Mesenchymal stem cell (in vitro differentiated cells and primary cell): ENCODE measurements at places on chromosomes 1 and 21.
A peak's percentile ranks its signal among the peaks of the same experiment; 100 is the strongest.

- no peak for DNase-seq
- no peaks in the 10 kb centered on the region for H3K27me3 ChIP-seq
- no peak overlapping the region for H3K4me3 ChIP-seq
- no peaks in the 10 kb centered on the region for H3K4me1 ChIP-seq
- no peak overlapping the region for H3K27ac ChIP-seq
Measured at GRCh38 chr1:196271212-196271947, 336.9 kb downstream of the KCNT2 start.

- H3K27me3 ChIP-seq, result no peaks in the 10 kb centered on the region
- no peak overlapping the region for H3K4me3 ChIP-seq
- no peaks in the 10 kb centered on the region for H3K36me3 ChIP-seq
- DNase-seq, result no peak
- H3K27ac ChIP-seq, result no peak overlapping the region
- H3K4me1 ChIP-seq, result peaks cover 5% of the 10 kb centered on the region
Measured at GRCh38 chr21:44520326-44521300, 19.4 kb downstream of the KRTAP10-1 start.

- DNase-seq, result peak; percentile 34
- no peaks in the 10 kb centered on the region for H3K27me3 ChIP-seq
- H3K36me3 ChIP-seq, result peaks cover 41% of the 10 kb centered on the region
- H3K4me3 ChIP-seq, result no peak overlapping the region
Measured at GRCh38 chr1:26923711-26924110, 2.2 kb downstream of the NUDC start.

GRCh38 chr1:81008293-81008692, 792.4 kb upstream of the ADGRL2 start:
- DNase-seq, result no peak
- no peak overlapping the region for H3K4me3 ChIP-seq
- H3K27ac ChIP-seq, result no peak overlapping the region
- no peaks in the 10 kb centered on the region for H3K36me3 ChIP-seq

GRCh38 chr21:15928196-15928595, 198.4 kb downstream of the USP25 start:
- peak overlapping the region; percentile 35 for H3K27ac ChIP-seq
- no peak overlapping the region for H3K4me3 ChIP-seq
- no peaks in the 10 kb centered on the region for H3K36me3 ChIP-seq
- no peaks in the 10 kb centered on the region for H3K27me3 ChIP-seq

- no peaks in the 10 kb centered on the region for H3K27me3 ChIP-seq
- H3K36me3 ChIP-seq, result peaks cover 5% of the 10 kb centered on the region
- no peak overlapping the region for H3K27ac ChIP-seq
- no peak overlapping the region for H3K4me3 ChIP-seq
Measured at GRCh38 chr1:200744143-200744542, 5.5 kb downstream of the CAMSAP2 start.

DNA sequence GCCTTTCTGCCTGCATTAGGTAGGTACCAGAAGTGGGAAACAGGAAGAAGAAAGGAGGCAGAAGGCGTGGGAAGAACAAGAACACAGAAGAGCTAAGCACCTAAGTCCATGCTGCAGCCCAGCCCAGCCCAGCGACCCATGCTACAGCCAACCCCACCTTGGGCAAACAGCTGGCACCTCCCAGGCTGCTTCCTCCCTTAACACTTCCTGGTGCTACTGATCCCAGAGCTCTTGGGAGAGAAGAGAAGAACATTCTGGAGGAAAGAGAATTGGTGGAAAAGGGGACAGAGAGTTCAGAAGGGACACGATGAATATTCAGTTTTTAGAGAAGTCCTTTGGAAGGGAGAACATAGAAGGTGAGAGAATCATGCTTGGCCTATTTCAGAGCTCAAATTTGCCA, 28.5 kb downstream of the PLEKHA6 start:
- no peaks in the 10 kb centered on the region for H3K36me3 ChIP-seq
- H3K4me3 ChIP-seq, result no peak overlapping the region
- no peak overlapping the region for H3K27ac ChIP-seq
- no peak for DNase-seq
- peaks cover 12% of the 10 kb centered on the region for H3K27me3 ChIP-seq
- H3K4me1 ChIP-seq, result no peaks in the 10 kb centered on the region

GRCh38 chr1:81681601-81682266, 119.0 kb upstream of the ADGRL2 start:
- no peaks in the 10 kb centered on the region for H3K27me3 ChIP-seq
- peak; percentile 43 for DNase-seq
- no peak overlapping the region for H3K27ac ChIP-seq

- DNase-seq, result no peak
- peaks cover 11% of the 10 kb centered on the region for H3K4me1 ChIP-seq
- H3K36me3 ChIP-seq, result peaks cover 12% of the 10 kb centered on the region
- no peak overlapping the region for H3K4me3 ChIP-seq
- H3K27ac ChIP-seq, result peak overlapping the region; percentile 72
Measured at GRCh38 chr1:10288029-10288615, 77.8 kb downstream of the KIF1B start.

GRCh38 chr1:32966900-32967299, 2.3 kb upstream of the RNF19B start:
- no peak for DNase-seq
- H3K4me1 ChIP-seq, result peaks cover 12% of the 10 kb centered on the region
- H3K27me3 ChIP-seq, result no peaks in the 10 kb centered on the region

GRCh38 chr1:201272799-201273198, 10.5 kb upstream of the PKP1 start:
- H3K27me3 ChIP-seq, result no peaks in the 10 kb centered on the region
- no peak overlapping the region for H3K4me3 ChIP-seq
- peaks cover 16% of the 10 kb centered on the region for H3K4me1 ChIP-seq
- no peak for DNase-seq
- H3K36me3 ChIP-seq, result no peaks in the 10 kb centered on the region
